ENCODE measurements at places on chromosomes 4 and X. TPM values are rescaled to one million over a fixed set of nuclear protein-coding genes. Genes with fewer than 3 reads are reported as not detected.
A peak's percentile ranks its signal among the peaks of the same experiment; 100 is the strongest.

- DNase-seq, result no peak
Observed at GRCh38 chr4:91330555-91331137, 973.1 kb upstream of the GRID2 start.

The BTK gene
- total RNA-seq, result 3.6 TPM

The DMRTC1 gene
- 0.62 TPM for total RNA-seq

The CYTL1 gene
- total RNA-seq, result 4.6 TPM

The GAGE1 gene
- total RNA-seq, result not detected

The TMEM35A gene
- total RNA-seq, result 1.7 TPM

GRCh38 chr4:6126971-6127745, 73.2 kb downstream of the JAKMIP1 start:
- DNase-seq, result no peak

The GPR82 gene
- 0.10 TPM for total RNA-seq

- DNase-seq, result no peak
Observed at GRCh38 chr4:80913381-80913780, 117.1 kb upstream of the BMP3 start.

- no peak for DNase-seq
Observed at GRCh38 chr4:162804351-162804924, 362.3 kb downstream of the NAF1 start.

The NXF2 gene
- not detected for total RNA-seq

The ARAP2 gene
- 41.1 TPM for total RNA-seq

DNA sequence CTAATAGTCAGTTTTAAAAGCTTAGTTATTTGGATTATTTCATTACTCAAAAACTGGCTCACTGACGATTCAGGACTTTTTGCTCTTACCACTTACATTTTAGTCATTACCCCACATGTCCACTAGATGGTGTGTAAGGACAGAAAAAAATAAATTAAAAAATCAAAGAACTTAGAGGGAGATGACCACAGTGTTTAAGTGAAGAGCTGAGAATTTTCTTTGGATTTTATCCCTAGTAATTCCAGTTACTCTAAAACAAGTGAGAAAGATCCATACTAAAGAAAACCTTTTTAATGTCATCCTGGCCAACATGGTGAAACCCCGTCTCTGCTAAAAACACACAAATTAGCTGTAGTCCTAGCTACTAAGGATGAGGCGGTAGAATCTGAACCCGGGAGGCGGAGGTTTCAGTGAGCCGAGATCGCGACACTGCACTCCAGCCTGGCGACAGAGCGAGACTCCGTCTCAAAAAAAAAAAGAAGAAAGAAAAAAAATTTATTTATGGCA, 26.4 kb upstream of the TMPRSS11B start:
- DNase-seq, result peak; percentile 79

GRCh38 chr4:126386512-126386911, 1071.8 kb downstream of the FAT4 start:
- DNase-seq, result no peak

DNA sequence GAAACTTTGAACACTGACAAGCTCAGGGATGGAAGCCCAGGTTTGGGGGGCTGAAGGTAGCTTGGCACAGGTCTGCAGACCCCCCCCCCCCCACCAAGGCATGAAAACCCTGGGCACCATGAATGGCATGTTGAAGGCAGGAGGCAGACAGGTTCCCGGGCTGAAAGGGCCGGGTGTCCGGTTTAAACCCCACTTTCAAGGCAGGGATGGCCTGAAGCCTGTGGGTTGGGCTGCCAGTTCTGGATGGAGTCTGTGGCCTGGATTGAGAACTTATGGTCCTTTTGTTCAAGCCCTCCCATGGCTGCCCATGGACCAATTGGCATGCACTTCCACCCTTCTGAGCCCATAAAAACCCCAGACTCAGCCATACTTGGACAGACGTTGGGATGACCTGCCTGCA, 616.9 kb downstream of the ADGRL3 start:
- no peak for DNase-seq

DNA sequence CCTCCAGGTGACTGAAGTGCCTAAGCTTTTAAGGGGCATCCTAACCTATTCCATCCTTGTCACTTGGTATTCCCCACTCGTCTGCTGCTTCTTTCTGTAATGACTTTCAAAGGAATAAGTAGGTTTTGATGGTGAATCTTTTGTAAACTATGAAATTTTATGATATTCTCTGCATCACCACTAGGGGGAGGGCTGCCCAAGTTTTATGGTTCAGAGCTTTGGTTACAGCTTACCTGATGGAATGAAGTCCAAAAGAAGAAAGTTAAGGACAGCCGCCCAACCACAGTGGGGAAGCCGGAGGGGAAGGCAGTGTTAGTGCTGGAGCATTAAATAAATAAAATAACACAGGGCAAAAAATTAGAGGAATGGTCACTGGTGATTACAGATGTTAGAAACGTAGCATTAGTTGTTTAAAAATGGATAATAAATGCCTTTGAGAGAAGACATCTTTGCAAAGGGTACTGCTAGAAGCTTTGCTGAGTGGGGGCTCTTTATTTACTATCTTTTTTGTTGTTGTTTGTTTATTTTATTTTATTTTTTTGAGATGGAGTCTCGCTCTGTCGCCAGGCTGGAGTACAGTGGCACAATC, 204.9 kb downstream of the GBA3 start:
- peak; percentile 51 for DNase-seq

- no peak for DNase-seq
Observed at GRCh38 chr4:130628531-130628930, 1532.6 kb downstream of the C4orf33 start.

The PRSS12 gene
- 24.0 TPM for total RNA-seq

The IGSF1 gene
- 69.3 TPM for total RNA-seq

The PROM1 gene
- total RNA-seq, result 39.4 TPM

The SLC4A4 gene
- 23.9 TPM for total RNA-seq

The PACRGL gene
- 34.6 TPM for total RNA-seq

GRCh38 chr4:110196206-110196870, 2.1 kb downstream of the ELOVL6 start:
- DNase-seq, result peak; percentile 83

GRCh38 chr4:141560056-141560455, 76.3 kb upstream of the IL15 start:
- DNase-seq, result no peak

- DNase-seq, result no peak
Observed at GRCh38 chr4:73281396-73281795, 22.8 kb upstream of the ANKRD17 start.

The ATP8A1 gene
- 14.8 TPM for total RNA-seq

The NWD2 gene
- 0.41 TPM for total RNA-seq

The FAM47E gene
- 3.0 TPM for total RNA-seq

- no peak for DNase-seq
Observed at GRCh38 chrX:20369468-20369867, 102.8 kb upstream of the RPS6KA3 start.

DNA sequence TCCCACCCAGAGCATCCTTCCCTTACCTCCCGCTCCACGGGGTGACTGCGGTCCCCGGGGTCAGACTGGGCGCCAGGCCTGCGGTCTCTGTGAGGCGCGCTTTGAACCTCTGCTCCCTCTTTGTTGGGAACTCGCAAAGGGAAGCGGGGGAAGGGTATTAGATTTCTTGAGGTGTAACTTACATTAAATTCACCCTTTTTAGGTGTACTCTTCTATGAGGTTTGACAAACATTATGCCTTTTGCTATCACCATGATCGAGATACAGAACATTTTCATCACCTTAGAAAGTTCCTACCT, 569 bp downstream of the DCK start:
- no peak for DNase-seq

DNA sequence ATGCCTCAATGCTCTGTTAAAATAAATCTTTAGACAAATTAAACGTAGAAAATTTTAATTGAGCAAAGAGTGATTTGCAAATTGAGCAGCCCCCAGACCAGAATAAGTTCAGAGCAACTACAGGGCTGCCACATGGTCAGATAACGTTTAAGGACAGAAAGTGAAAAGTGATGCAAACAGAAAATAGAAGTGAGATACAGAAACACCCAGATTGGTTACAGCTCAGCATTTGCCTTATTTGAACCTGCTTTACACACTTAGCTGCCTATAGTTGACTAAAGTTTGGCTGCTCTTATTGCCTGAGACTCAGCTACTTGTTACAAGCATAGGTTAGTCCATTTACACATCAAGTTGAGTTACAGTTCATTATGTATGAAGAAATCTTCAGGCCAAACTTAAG, 1800.8 kb upstream of the PCDH10 start:
- DNase-seq, result no peak

The SMIM10 gene
- 3.6 TPM for total RNA-seq

- peak; percentile 20 for DNase-seq
Observed at GRCh38 chrX:50618788-50619558, 148.3 kb upstream of the DGKK start.

DNA sequence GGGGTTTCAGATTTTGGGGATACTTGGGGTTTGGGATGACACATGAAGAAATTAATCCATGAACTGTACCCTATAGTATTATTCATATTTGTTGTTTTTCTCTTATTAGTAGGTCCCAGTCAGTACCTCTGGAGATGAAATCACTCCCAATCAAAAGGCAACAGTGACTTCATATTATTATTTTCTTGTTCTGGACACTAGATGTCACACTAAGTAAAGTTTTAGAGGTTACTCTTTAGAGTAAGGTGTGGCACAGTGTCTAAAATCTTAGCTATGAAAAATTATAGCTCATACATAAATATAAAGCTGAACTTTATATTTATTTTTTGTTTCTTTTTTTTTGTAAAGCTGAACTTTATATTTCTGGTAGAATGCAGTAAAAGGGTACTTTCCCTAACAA, 35.1 kb downstream of the FAM114A1 start:
- peak; percentile 49 for DNase-seq

The TMEM31 gene
- total RNA-seq, result not detected

DNA sequence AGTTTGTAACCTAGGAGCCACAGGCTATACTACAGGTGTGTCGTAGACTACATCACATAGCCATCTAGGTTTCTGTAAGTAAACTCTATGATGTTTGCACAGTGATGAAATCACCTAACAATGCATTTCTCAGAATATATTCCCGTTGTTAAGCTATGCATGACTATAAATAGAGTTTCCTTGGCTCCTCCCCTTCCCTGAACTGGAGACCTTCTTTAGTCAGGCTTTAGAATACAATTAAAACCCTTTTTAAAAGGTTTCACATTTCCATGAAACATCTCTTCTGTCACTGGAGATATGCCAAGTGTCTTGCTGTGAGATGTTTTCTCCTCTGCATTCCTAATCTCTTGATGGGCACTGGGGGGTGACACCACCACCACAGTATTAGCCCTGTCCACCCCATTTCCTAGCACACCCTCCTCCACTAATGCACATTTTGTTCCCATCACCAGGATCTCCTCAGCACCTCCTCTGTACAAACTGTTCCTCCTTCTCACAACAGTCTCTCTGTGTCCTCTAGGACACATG, 334.6 kb upstream of the CPEB2 start:
- no peak for DNase-seq

DNA sequence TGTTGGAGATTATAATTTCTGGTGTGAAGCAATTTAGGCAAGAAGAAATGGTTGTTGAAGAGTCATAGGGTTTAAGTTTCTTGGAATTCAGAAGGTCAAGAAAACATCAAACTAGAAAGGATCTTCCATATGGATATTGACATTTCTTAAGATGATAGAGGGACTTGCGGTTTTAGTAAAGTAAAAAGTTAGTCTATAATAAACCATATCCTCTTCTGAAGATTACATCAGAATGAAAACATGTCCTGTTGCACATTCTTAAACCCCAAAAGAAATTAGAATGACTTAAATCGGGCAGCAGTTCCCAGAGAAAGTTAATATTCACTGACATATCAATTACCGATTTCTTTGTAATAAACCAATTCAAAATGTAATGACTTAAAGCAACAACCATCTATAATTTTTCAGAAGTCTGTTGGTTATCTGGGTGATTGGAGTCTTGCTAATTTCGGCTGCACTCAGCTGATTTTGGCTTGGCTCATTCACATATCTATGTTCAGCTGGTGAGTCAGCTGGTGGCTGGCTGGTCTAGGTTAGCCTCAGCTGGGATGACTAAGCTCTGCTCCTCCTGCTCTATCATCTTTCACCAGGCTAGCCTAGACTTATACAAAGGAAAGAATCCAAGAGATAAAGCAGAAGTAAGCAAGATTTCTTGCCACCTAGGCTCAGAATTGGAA, 24.4 kb upstream of the DYNLT3 start:
- DNase-seq, result peak; percentile 8

DNA sequence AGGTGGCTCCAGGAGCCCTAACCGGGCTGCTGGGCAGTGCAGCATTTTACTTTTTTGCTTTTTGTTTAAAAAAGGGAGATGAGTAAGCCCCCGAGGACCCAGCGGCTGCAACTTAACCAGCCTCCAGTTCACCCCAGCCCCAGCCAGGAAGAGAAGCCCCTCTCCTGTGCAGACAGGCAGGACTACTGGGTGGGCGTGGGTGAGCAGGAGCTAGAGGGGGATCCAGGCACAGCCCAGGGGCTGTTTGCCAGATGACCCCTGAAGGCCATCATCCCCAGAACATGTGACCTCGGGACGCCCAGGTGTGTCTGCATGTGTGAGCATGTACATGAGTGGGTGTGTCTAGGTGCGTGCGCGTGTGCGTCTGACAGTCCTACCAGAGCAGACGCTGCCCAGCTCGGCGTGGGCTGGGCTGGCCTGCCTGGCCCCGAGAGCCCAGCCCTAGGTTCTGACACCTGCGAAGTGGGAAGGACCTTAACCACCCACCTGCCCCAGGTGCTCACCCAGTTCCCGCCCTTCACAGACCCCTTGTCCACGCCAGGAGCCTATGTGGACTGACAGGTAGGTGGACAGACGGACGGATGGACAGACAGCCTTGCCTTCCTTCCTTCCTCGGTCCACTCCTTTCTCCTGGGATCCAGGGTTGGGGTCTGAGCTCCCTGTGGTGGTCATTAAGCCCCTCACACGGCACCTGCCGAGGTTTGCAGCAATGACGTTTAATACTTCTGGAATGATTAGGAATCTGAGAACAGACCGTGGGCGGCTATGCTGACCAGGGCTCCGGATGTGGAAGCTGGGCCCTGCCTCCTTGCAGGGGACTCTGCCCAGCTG, 7.8 kb upstream of the HAUS3 start:
- DNase-seq, result no peak

The PFKFB1 gene
- total RNA-seq, result 0.21 TPM

The OTC gene
- total RNA-seq, result not detected

The PWWP3B gene
- total RNA-seq, result 49.2 TPM

DNA sequence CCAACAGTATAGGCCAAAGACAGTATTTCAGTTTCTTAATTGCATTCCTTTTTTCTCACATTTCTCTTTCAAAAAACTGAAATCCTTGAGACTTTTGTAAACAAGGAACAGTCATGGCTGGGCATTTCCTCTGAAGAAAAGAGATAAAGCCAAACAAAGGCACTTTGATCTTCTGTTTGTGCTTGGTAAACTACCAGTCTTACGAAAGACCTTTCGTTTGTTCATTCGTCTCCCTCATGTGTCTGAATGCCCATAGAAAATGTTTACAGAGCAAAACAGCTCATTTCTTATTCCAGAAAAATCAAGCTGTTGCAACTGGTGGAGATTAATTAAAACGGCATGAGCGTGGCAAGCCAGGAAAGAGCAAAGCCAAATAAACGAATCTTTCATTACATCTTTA, 178.0 kb downstream of the GASK1B start:
- DNase-seq, result no peak

Measured in tongue (tissue), 3 donors.